ENCODE measurements at places on chromosomes 2 and 18.
A peak's percentile ranks its signal among the peaks of the same experiment; 100 is the strongest.

GRCh38 chr18:45839414-45840395 is 14.2 kb downstream of the SIGLEC15 start:
- DNase-seq: no peak

DNA sequence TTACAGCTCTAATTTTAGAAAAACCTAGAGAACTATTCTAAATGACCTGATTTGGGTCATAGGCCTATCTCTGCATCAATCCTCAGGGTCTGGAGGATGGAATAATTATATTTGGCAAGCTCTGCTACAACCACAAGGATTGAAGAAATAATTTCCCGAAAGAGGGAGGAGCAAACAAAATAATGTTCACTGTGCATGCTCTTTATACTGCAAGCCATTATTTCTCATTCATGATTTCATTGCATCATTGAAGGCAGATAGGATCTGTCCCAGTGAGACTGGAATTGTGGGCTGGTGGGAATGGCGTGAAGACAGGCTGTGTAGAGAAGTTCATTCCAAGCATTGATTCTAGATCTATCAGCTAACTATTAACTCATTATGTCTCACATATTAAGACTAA is 12.7 kb upstream of the MAPRE2 start:
- no peak for DNase-seq

GRCh38 chr18:24502667-24503523 is 42.5 kb downstream of the HRH4 start:
- no peak for DNase-seq

DNA sequence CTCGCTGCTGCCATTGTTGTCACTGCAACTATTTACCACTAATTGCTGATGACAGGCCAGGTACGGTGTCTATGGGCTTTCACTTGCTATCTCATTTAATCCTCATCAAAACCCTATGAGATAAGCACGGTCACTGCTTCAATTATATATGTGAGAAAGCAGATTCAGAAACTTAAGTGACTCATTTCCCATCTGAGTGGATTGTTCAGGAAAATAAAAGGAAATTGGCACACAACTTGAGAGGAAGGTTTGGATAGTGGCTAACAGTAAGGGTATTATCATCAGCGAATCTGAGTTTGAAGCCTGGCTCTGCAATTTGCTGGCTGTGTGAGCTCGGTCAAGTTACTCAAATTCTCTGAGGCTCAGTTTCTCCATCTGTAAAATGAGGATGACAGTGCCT is 196.0 kb downstream of the KCNS3 start:
- no peak for DNase-seq

DNA sequence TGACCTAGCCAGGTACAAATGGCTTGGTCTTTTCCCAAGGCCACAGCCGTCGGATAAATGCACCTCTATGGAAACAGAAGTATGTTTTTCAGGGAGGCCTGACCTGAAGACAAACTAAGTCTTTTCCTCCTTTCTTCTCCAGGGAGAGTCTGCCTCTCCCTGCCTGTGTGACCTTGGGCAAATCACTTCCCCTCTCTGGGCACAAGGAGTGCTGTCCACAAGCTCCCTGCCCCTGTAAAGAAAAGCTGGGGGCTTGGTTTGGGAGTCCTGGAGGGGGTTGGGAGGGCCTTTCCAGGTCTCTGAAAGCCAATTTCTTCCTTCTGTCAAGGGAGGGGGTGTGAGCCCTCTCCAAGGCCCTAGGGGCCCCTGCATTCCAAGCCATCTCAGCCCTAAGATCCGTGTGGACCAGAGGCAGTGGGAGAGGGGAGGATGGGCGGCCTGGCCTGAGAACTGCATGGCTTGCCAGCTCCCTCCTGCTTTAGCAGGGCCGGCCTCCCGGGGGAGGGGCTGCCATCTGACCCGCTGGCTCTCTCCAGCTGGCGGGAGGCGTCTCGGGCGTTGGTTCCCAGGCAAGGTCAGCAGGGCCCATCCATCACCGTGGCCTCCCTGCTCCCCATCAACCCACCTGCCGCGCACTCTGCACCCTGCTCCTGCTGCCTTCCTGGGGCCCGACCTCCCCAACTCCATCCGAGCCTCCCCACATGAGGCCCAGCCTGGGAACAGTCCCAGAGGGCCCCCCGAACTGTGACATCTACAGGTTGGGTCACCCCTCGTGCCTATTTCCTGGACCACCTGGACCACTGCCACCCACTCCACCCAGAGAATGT is 61.4 kb downstream of the SMAD7 start:
- peak; percentile 20 for DNase-seq

- no peak for DNase-seq
These were observed 40.8 kb downstream of the RTN4 start for GRCh38 chr2:55009277-55010060.

DNA sequence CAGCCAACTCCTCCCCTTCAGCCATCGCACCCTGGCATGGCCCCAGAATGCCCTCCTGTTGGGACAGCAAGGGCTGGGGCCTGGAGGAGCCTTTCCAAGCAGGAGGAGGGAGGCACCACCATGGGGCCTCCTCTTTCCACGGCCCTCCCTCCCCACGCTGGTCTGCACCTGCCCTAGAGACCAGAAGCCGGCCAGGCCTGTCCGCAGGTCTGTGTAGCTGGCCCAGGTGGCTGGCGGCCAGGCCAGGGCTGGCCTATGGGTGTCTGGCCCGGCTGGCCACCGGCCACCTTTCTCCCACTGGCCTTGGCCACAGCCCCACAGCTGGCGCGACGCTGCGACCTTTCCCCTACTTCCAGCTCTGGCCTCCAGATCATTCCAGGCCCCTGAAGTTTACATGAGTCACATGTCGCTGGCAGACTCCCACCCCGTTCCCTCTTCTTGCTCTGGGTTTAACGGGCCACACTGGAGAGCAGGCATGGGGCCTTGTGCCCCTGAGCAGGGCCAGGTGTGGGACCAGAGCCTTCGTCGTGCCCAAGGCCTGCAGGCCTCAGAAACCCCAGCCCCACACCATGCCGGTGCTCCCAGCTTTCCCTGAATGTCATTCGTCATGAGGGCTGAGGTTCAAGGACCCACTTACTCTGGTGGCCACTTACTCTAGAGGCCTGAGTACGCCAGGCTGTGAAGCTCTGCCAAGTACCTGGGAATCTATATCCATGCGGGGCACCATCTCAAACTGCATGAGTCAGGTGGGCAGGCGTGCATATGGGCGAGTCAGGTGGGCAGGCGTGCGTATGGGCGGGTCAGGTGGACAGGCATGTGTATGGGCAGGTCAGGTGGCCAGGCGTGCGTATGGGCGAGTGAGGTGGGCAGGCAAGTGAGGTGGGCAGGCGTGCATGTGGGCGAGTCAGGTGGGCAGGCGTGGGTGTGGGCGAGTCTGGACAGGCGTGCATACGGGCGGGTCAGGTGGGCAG is 33.3 kb upstream of the KLF11 start:
- no peak for DNase-seq

- DNase-seq: no peak
These were observed 97.4 kb upstream of the STK17B start for GRCh38 chr2:196268538-196269338.

Measured in nucleus accumbens (tissue), 56 donors.